Uterine smooth muscle cell (primary cell): ENCODE measurements at places on chromosomes 4 and X. TPM values are rescaled to one million over a fixed set of nuclear protein-coding genes. Genes with fewer than 3 reads are reported as not detected.

The ATP1B4 gene
- not detected in 2 replicates for total RNA-seq

The HTR2C gene
- total RNA-seq, result under 0.01 TPM in 1 of 2 replicates, not detected in the other

The FMR1 gene
- 33.6 and 34.6 TPM in 2 replicates for total RNA-seq

The PLK4 gene
- total RNA-seq, result 9.7 and 38.1 TPM in 2 replicates

The EREG gene
- total RNA-seq, result 0.11 and 0.12 TPM in 2 replicates

The TMEM192 gene
- 6.5 and 7.9 TPM in 2 replicates for total RNA-seq

The CLGN gene
- total RNA-seq, result 29.0 and 37.6 TPM in 2 replicates
